H1 (cell line): ENCODE measurements at places on chromosomes 2 and 18.

DNA sequence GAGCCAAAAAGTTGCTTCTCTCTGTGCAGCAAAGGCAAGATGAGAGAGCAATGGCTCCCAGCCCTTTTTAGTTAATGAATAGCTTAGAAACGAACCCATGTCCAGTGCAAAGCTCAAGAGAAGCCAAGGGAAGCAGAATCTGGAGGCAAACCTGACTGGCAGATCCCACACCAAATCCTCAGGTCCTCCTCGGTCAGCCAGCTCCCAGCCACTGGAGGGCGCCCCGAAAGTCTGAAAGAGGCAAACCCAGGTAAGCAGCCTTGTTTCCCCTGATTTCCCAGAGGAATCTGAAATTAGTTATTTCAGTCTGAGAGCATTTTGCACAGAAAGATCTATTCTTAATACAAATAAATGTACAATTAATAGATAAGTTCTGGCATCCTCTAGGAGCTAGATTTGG, 71.3 kb upstream of the PID1 start:
- no peak overlapping the region for H3K4me3 ChIP-seq
- no peaks in the 10 kb centered on the region for H3K27me3 ChIP-seq
- H3K27ac ChIP-seq = no peak overlapping the region
- no peaks in the 10 kb centered on the region for H3K36me3 ChIP-seq
- no peaks in the 10 kb centered on the region for H3K4me1 ChIP-seq
- peak; percentile 89 for DNase-seq

- H3K27ac ChIP-seq = no peak overlapping the region
- no peak overlapping the region for H3K4me3 ChIP-seq
- DNase-seq = no peak
- H3K4me1 ChIP-seq = no peaks in the 10 kb centered on the region; the same call in 1 of the 2 replicates
These were observed 7.5 kb downstream of the MEX3C start for GRCh38 chr18:51190000-51190399.

DNA sequence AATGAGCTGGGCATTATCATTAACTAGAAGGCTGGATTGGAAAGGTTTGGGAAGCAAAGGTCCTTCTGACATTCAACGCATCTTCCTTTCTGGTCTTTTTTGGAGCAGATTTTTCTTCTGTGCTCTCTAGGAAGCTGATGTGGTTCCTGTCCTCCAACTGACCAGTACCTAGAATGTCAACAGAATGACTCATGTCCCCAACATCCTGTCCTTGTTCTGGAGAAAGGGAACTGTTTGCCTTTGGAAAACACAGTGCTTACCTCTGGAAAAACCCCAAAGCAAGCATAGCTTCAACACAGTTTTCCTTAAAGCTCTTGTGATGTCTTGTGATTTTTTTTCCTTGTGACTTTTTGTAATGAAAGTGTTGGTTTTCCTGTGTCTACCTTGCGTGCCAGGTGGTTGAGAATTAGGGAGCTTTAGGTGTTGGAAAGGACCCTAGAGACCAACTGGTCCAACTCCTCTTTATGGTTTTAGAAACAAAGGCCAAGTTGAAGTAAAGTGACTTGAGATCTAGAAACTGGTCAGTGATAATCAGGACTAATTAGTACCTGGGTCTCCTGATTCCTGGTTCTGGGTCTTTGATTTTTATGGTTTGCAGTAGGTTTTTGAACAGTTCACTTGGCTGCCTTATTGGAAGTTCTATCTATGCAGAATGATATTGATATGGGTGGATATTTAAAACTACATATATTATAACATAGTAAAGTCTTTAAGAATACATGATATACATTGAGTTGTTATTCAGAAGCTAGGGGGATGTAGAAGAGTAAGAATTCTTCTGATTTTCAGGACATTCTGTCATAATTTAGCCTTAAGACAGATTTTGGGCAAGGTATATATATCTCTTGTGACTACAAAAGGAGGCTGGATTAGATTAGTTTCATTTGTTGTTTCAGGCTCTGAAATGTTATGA, 70.5 kb downstream of the FMNL2 start:
- DNase-seq = no peak
- H3K36me3 ChIP-seq = no peaks in the 10 kb centered on the region
- no peak overlapping the region for H3K27ac ChIP-seq
- no peak overlapping the region for H3K4me3 ChIP-seq
- H3K27me3 ChIP-seq = no peaks in the 10 kb centered on the region

DNA sequence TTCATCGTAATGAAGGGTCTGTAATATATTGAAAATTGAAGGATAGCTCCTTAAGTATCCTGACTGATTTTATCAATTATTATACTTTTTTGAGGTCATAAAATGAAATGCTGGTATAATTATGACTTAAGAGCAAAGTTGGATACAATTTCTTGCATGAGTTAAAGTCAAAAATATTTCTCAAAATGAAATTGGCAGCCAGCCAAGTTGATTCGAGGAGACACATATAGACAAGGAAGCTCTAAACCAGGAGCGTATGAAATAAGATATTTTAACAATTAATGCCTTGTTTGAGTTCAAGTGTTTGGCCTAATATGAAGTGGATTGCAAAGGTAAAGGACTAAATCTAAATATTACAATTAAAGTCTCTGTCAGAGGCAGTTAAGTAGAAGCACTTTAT, 260.4 kb upstream of the DSEL start:
- H3K4me3 ChIP-seq = no peak overlapping the region
- H3K4me1 ChIP-seq = no peaks in the 10 kb centered on the region
- no peaks in the 10 kb centered on the region for H3K27me3 ChIP-seq
- DNase-seq = no peak

DNA sequence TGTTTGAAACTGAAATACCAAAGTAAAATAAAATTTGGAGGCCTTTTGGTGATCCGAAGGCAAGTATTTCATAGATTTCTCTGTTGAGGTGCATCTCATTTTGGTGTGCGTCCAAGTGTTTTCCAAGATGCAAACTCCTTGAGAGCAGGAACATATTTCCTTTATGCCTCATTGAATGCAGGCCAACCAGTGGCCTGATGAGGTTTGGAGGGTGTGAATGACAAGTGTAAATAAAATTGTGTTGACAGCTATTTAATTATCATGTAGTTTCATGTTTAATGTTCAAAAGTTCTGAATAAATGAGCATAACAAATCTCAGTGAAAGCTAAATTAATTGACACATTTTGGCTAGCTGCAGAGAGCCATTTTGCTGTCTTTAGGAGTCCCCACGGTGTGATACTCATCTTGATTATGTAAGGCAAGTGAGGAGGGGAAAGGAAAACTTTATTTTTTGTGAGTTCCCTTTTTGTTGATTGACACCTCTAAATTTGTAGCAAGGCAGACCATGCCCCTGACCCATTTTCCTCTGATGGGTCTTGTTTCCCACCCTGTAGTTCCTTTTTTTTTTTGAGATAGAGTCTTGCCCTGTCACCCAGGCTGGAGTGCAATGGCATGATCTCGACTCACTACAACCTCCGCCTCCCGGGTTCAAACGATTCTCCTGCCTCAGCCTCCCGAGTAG, 6.3 kb upstream of the LTBP1 start:
- no peak for DNase-seq
- peaks cover 15% of the 10 kb centered on the region for H3K4me1 ChIP-seq
- H3K27me3 ChIP-seq = no peaks in the 10 kb centered on the region
- no peak overlapping the region for H3K27ac ChIP-seq
- H3K36me3 ChIP-seq = no peaks in the 10 kb centered on the region
- no peak overlapping the region for H3K4me3 ChIP-seq

- peaks cover 6% of the 10 kb centered on the region for H3K4me1 ChIP-seq
- H3K27ac ChIP-seq = no peak overlapping the region
- no peaks in the 10 kb centered on the region for H3K36me3 ChIP-seq
- no peaks in the 10 kb centered on the region for H3K27me3 ChIP-seq
- DNase-seq = no peak
These were observed 163.0 kb upstream of the NOSTRIN start for GRCh38 chr2:168639441-168639898.

DNA sequence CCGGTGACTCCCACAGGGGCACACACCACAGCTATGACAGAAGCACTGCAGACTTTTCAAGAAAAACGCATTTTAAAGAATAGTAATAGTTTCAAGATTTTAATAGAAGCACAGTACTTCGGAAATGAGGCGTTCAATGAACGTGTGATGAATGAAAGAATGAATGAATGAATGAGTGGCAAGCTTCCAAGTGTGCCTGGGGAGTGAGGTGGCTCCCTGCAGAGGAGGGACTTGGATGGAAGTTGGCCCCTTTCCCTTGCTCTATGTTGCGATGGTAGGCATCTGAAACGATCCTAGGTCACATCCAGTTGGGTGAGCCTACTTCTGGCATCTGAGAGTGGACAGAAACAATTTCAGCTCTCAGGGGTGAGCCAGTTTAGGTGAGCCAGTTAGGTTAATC, 65.6 kb downstream of the NCKAP5 start:
- H3K4me1 ChIP-seq = peaks cover 5% of the 10 kb centered on the region
- no peaks in the 10 kb centered on the region for H3K27me3 ChIP-seq
- no peak overlapping the region for H3K27ac ChIP-seq
- H3K4me3 ChIP-seq = no peak overlapping the region
- H3K36me3 ChIP-seq = no peaks in the 10 kb centered on the region

- no peak overlapping the region for H3K27ac ChIP-seq
- no peak overlapping the region for H3K4me3 ChIP-seq
- H3K4me1 ChIP-seq = no peaks in the 10 kb centered on the region
- no peak for DNase-seq
- no peaks in the 10 kb centered on the region for H3K36me3 ChIP-seq
- no peaks in the 10 kb centered on the region for H3K27me3 ChIP-seq
These were observed 429.2 kb downstream of the TNS1 start for GRCh38 chr2:217573571-217573970.
